ENCODE measurements at places on chromosomes 5 and 9.

GRCh38 chr5:108521011-108521700 lies 139.3 kb upstream of the FBXL17 start:
- DNase-seq, result no peak

GRCh38 chr5:17081142-17081541 lies 136.3 kb upstream of the BASP1 start:
- no peak for DNase-seq

GRCh38 chr9:28134446-28134976 lies 561.2 kb upstream of the C9orf72 start:
- peak; percentile 18 for DNase-seq

- no peak for DNase-seq
Observed at GRCh38 chr5:1001406-1002270, 7.0 kb upstream of the NKD2 start.

- no peak for DNase-seq
Observed at GRCh38 chr5:547086-547924, 23.1 kb upstream of the SLC9A3 start.

All from SHP77 (cell line).